ENCODE measurements at places on chromosomes 7 and 10. TPM values are rescaled to one million over a fixed set of nuclear protein-coding genes. Genes with fewer than 3 reads are reported as not detected.

DNA sequence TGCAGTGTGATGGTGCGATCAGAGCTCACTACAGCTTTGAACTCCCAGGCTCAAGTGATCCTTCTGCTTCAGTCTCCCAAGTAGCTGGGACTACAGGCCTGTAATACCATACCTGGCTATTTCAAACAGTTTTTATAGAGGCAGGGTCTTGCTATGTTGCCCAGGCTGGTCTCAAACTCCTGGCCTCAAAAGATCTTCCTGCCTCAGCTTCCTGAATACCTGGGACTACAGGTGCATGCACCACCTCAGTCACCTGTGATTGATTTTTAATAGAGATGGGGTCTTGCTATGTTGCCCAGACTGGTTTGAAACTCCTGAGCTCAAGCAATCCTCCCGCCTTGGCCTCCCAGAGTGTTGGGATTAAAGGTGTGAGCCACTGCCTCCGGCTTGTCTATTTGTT is 26.4 kb upstream of the CCL24 start:
- no peak for DNase-seq
- no peaks in the 10 kb centered on the region for H3K27me3 ChIP-seq
- no peak overlapping the region for H3K4me3 ChIP-seq
- H3K4me1 ChIP-seq, result peaks cover 2% of the 10 kb centered on the region

DNA sequence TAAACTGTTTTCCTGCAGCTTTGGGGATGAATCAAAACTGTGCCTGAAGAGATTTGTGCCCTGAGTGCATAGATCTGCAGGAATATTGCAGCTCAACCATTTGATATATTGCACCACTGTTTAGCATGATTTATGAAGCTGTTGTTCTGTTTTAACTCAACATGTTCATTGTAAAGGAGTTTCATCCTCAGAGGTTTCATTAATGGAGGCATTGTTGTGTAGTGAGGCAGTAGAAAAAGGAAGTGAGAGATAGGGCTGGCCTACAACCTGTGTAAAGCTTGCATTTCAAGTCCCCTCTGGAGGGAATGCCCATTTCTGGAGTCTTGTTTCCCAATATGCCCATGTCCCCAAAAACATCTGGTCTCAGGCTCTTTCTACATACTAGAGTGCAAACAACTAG is 67.5 kb downstream of the DNAJC12 start:
- H3K27ac ChIP-seq, result peak overlapping the region; percentile 86
- H3K27me3 ChIP-seq, result no peaks in the 10 kb centered on the region
- H3K4me1 ChIP-seq, result peaks cover 52% of the 10 kb centered on the region
- DNase-seq, result no peak
- H3K4me3 ChIP-seq, result peak overlapping the region; percentile 42

GRCh38 chr10:4635388-4635787 is 190.6 kb upstream of the AKR1E2 start:
- no peak overlapping the region for H3K27ac ChIP-seq
- DNase-seq, result no peak
- H3K36me3 ChIP-seq, result no peaks in the 10 kb centered on the region
- H3K4me1 ChIP-seq, result peaks cover 8% of the 10 kb centered on the region

DNA sequence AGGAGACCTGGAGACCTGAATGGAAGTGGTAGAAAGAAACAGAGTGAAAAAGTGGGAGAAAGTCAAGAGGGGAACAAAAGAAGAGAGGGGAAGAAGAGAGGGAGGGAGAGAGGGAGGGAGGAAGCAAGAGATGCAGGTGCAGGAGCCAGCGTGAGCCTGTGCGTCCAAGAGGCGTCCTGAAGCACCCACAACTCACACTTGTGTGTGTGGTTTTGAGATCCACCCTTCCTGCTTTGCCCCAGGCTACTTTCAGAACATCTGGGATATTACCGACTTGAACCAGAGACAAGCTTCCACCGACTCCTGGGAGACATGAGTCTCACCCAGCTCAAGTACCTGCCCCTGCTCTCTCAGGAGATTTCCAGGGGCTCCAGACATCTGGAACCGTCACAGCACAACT is 9.8 kb downstream of the AFAP1L2 start:
- peaks cover 58% of the 10 kb centered on the region for H3K27me3 ChIP-seq
- no peak overlapping the region for H3K4me3 ChIP-seq
- no peaks in the 10 kb centered on the region for H3K4me1 ChIP-seq
- no peak overlapping the region for H3K27ac ChIP-seq
- no peaks in the 10 kb centered on the region for H3K36me3 ChIP-seq

GRCh38 chr10:131174651-131175540 is 136.6 kb downstream of the TCERG1L start:
- no peaks in the 10 kb centered on the region for H3K4me1 ChIP-seq
- DNase-seq, result no peak
- H3K27ac ChIP-seq, result no peak overlapping the region
- no peaks in the 10 kb centered on the region for H3K27me3 ChIP-seq

DNA sequence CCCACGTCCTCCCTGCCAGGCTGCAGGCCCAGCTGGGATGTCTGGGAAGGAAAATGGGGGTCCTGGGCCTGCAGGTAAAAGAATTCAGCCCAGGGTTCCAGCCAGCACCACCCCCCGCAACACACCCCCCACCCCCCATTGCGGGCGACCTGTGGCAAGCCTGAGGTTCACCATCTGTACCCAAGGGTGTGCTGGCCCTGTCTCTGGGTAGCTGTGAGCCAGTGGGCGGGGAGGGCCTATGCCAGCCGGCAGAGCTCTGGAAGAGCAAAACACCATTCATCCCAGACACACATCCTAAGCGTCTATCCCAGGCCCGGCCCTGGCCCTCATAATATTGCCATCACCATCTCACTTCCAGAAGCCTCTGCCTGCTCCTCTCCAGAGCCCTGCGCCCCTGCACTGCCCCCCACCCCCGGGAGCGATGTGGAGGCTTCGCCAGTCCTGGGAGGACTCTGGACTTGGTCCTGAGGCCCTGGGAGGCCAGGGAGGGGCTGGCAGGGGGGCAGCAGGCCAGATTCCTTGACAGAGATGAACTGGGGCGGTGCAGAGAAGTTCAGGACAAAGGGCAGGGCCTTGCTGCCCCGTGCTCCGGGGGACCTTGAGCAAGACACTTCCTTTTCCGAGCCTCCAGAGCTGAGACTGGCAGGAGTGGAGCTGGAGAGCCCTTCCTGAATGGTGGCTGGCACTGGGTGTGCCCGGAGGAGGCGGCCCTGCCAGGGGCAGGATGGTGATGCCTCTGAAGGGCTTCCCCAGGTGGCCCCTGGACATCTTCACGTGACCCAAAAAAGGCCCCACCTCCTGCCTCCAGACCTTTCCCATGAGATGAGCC is 8.7 kb upstream of the TTYH3 start:
- H3K36me3 ChIP-seq, result no peaks in the 10 kb centered on the region
- H3K4me1 ChIP-seq, result no peaks in the 10 kb centered on the region
- no peak for DNase-seq
- no peak overlapping the region for H3K4me3 ChIP-seq

GRCh38 chr10:98472196-98472595 is 25.5 kb upstream of the HPS1 start:
- DNase-seq, result no peak
- H3K27me3 ChIP-seq, result peaks cover 2% of the 10 kb centered on the region
- H3K4me1 ChIP-seq, result peaks cover 19% of the 10 kb centered on the region
- peaks cover 2% of the 10 kb centered on the region for H3K36me3 ChIP-seq

GRCh38 chr7:90483251-90483650 is 13.8 kb downstream of the PTTG1IP2 start:
- no peak overlapping the region for H3K27ac ChIP-seq
- H3K4me1 ChIP-seq, result no peaks in the 10 kb centered on the region
- no peaks in the 10 kb centered on the region for H3K36me3 ChIP-seq
- peaks cover 14% of the 10 kb centered on the region for H3K27me3 ChIP-seq
- H3K4me3 ChIP-seq, result no peak overlapping the region
- no peak for DNase-seq

GRCh38 chr7:139720186-139720585 is 57.6 kb downstream of the HIPK2 start:
- DNase-seq, result no peak
- H3K27ac ChIP-seq, result no peak overlapping the region
- H3K36me3 ChIP-seq, result peaks cover 21% of the 10 kb centered on the region
- H3K27me3 ChIP-seq, result no peaks in the 10 kb centered on the region

DNA sequence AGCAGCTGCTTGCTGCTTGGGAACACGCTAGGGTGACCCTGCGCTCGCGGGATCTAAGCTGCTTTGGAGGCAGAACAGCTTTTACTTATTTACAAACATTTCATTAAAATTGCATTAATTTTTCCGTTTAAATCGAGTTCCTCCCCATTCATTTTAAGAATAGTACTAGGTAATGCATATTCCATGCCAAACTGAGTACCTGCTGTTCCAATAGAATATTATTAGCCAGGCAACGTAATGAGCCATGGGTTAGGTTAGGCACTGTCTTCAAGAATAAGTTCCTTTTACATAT is 860 bp downstream of the EXOC6 start:
- peak overlapping the region; percentile 77 for H3K27ac ChIP-seq
- DNase-seq, result no peak
- no peaks in the 10 kb centered on the region for H3K36me3 ChIP-seq
- peak overlapping the region; percentile 84 for H3K4me3 ChIP-seq
- peaks cover 38% of the 10 kb centered on the region for H3K4me1 ChIP-seq

- no peak for DNase-seq
- H3K36me3 ChIP-seq, result no peaks in the 10 kb centered on the region
- H3K27me3 ChIP-seq, result peaks cover 9% of the 10 kb centered on the region
- no peaks in the 10 kb centered on the region for H3K4me1 ChIP-seq
- H3K27ac ChIP-seq, result no peak overlapping the region
Observed at GRCh38 chr7:43248961-43249822, 136.7 kb downstream of the HECW1 start.

DNA sequence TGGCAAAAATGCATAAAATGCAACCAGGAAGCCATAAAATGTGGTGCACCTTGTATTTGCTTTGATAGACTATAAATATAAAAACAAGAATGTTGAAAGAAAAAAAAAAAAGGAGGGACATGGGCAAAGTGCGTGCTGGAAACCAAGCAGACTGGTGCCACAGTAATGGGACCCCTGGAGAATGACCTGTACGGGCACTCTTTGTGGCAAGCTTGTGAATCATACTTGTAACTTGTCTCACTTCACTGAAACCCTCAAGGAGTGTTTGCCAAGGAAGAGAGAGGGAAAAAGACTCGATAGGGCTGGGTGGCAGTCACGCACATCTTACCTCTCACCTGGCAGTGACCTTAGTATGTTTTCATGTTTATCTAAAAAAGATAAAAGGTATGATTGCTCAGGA is 1183.6 kb downstream of the GATA3 start:
- no peak overlapping the region for H3K4me3 ChIP-seq
- H3K27me3 ChIP-seq, result peaks cover 2% of the 10 kb centered on the region
- no peak overlapping the region for H3K27ac ChIP-seq
- no peaks in the 10 kb centered on the region for H3K36me3 ChIP-seq
- H3K4me1 ChIP-seq, result no peaks in the 10 kb centered on the region

DNA sequence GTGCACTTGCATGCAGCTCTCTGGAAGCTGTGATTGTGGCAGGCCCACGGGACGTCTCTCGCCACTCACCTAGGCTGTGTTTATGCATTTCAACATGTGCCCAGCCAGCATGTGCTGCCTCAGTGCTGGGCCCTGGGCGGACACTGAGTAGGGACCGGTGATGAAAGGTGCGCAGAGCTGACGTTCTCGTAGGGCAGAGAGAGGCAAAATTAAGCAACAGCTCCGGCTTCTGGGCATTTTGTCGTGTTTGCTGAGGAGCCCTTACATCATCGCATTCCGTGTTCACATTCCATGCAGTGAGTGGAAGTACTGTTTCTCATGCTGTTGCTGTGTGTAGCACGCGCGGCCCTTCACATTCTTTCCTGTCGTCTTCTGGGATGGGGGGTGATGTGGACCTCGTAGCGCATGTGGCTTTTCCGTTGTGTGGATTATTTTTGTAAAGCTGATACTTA is 50.5 kb downstream of the PRF1 start:
- no peaks in the 10 kb centered on the region for H3K27me3 ChIP-seq
- H3K36me3 ChIP-seq, result peaks cover 15% of the 10 kb centered on the region
- no peak overlapping the region for H3K4me3 ChIP-seq
- DNase-seq, result no peak
- H3K4me1 ChIP-seq, result no peaks in the 10 kb centered on the region
- no peak overlapping the region for H3K27ac ChIP-seq

DNA sequence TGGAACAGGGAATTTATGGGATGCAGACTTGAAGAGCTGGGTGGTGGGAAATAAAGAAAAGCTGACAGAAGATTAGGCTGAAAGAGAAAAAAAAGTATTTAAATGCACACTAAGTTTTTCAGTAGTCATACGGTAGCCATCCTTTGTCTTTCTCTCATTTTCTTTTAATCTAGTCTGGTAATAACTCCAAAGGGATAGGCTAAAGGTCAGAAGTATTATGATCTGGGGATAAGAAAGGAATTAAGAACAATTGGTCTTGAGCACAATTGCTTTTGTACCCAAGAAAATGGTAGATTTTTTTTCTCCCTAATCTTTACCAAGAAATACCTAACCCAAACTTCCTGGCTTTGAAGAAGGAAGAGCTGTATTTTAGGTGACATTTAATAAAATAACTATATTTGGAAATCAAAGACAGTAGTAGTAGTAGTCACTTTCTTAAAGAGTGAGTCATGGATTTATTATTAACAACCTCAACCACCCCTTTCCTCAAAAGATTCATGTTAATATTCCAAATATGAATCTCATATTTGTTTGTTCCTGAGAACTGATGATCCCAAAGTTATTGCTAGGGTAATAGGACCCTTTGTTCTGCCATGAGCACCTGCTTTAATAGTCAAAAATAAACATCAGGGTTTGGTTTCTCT is 120.2 kb upstream of the ODAD2 start:
- no peak overlapping the region for H3K27ac ChIP-seq
- no peak for DNase-seq
- H3K27me3 ChIP-seq, result no peaks in the 10 kb centered on the region
- peaks cover 9% of the 10 kb centered on the region for H3K36me3 ChIP-seq
- no peak overlapping the region for H3K4me3 ChIP-seq
- no peaks in the 10 kb centered on the region for H3K4me1 ChIP-seq

DNA sequence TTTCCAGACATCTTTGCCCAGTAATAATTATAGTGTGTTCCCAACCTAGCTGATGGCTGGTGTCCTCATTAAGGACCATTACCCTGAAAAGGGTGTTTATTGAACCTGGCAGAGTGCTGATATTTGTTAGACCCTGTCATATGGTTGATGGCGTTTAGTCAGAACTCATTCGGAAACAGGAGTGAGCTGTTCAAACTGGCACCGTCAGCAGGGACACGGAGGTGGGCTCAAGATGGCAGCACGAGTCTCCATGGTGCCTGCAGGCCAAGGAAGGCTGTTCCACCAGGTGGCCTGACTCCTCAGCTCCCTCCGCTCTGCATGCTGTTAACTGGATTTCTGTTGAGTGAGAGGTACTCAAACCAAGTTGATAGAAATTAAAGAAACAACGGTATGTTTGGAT is 589.1 kb upstream of the MGMT start:
- no peak overlapping the region for H3K4me3 ChIP-seq
- no peak overlapping the region for H3K27ac ChIP-seq
- H3K4me1 ChIP-seq, result no peaks in the 10 kb centered on the region
- no peak for DNase-seq
- H3K27me3 ChIP-seq, result no peaks in the 10 kb centered on the region

PVRIG gene
- 17.1 TPM for total RNA-seq

CYP3A5 gene
- total RNA-seq, result not detected

EGFR gene
- total RNA-seq, result not detected

RNF32 gene
- total RNA-seq, result 2.9 TPM

COG5 gene
- 47.0 TPM for total RNA-seq

HOXA9 gene
- total RNA-seq, result not detected

ASZ1 gene
- not detected for total RNA-seq

DIP2C gene
- total RNA-seq, result 0.49 TPM

NEUROG3 gene
- total RNA-seq, result 0.38 TPM

AKR1C3 gene
- not detected for total RNA-seq

HOXA3 gene
- not detected for total RNA-seq

IGF2BP3 gene
- total RNA-seq, result 7.4 TPM

Measured in activated B cell treated with CpG ODN at 0.5 μM for 24 hours (primary cell).